ENCODE measurements at places on chromosomes 7 and 10. TPM values are rescaled to one million over a fixed set of nuclear protein-coding genes. Genes with fewer than 3 reads are reported as not detected.

GRCh38 chr7:20236790-20237189, 19.6 kb upstream of the MACC1 start:
- DNase-seq: no peak

DNA sequence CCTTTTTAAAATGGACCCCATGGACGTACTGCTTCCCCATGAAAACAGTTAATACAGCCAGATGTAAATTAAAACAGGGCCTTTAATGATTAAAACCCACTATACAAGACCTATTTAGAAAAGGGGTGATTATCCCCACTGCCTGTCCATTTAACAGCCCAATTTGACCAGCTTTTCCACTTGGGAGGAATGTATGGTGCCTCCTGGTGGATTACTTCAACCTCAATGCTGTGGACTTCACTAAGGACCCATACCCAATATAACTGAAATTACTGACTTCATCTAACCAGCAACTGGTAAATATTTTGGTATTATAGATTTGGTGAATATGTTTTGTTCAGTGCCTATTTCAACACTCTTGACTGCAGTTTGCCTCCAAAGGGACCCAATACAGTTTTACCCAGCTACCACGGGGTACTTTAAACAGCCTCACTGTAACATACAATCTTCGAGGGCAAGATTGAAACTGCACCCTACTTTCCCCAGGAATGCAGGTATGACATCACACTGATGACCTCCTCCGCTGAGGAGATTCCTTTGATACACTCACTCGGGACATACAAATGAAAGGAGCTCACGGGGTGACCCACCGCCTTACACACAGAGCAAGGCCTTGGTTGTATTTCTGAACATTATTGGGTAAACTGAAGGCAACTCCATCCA, 192.8 kb downstream of the DNAJC1 start:
- DNase-seq: no peak

DNA sequence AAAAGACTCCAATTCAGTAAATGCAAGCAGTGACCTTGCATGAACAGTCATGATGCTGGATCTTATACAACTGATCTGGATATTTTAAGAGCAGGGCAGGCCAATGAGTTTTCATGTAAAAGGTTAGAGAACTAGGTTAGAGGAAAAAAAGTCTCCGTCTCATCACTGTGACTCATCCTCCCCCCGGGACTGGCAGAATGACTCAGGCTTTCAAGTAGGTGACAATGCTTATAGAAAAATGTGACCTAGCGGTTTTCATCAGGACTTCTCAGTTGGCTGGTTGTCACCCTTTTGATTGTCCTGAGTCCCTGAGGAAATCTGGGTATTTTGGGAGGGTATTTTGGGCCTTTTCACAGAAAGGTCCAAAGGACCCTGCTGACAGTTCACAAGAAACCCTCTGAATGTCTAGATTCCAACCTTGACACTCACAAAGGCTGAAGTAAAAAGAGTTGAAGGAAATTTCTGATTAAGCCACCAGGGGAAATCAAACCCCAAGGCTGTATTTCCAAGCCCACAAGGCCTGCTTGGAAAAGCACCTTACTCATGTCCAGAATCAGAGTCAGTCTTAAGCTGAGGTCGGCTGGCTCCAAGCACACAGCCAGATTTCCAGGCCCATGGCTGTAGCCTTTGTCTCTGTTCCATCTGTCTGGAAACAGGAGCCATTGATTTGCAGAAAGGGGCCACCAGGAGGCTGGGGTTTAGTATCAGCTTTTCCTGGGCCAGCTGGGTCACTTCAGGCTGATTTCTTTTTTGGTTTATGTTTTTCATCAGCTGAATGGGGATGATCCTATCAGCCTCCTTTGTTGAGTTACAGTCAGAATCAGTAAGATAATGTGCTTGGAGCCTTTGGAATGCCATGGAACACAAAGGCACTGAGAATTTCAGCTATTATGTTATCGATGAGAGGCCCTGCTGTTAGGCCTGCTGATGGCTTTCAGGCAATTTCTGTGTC, 226.4 kb upstream of the HABP2 start:
- DNase-seq: no peak

DNA sequence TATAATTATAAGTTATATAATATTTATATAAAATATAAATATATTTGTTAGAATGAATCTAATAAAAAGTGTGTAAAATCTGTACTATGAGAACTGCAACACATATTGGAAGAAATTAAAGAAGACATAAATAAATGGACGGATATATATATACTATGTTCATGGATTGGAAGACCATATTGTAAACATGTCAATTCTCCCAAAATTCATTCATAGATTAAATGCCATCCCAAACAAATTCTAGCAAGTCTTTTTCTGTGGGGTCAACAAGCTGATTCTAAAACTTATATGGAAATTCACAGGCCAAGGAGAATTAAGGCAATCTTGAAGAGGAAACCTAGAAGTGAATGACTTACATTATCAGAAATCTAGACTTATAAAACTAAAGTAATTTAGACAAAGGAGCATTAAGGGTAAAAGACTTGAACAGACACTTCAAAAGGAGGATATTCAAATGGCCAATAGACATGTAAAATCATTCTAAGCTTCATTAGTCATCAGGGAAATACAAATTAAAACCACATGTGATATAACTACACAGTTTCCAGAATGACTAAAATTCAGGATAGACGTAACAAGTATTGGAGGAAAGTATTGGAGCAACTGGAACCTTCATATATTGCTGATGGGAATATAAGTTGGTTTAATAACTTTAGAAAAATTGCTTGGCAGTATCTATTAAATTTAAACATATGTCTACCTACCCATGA, 225.9 kb downstream of the EMX2 start:
- DNase-seq: no peak

GRCh38 chr10:128036746-128037543, 89.3 kb downstream of the MKI67 start:
- DNase-seq: no peak

DNA sequence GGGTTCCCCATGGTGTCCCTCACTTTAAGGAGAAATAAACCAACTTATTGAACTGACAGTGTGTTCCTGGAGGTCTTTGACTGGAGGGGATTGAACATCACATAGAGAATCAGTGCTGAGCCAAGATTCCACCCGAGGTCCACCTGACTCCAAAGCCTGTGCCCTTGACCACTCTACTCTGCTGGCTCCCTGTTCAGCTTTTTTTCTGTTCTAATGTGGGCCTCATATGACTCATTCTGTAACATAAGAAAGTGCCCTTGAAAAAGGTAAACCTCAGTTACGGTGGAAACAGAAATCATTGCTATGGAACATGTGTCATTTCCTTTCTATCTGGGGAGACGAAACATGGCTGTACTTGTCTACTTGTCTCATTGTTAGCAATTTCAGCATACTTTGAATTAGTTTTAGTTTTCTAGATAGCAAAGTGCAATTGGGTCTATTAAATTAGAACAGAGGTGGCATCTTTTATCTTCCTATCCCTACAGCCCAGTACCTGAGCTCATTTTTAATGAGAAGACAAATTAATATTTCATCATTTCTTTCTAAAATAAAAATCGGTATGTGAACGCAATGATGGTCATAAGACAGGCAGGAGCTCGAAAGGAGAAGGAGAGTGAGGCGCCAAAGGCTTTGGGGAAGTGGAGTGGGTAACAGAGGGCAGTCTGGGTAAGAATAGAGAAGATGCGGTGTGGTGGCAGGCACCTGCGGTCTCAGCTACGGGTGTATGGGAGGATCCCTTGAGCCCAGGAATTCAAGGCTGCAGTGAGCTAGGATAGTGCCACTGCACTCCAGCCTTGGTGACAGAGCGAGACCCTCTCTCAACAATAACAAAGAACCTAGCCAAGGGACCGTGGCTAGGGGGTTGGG, 1.5 kb downstream of the GSDME start:
- no peak for DNase-seq

DNA sequence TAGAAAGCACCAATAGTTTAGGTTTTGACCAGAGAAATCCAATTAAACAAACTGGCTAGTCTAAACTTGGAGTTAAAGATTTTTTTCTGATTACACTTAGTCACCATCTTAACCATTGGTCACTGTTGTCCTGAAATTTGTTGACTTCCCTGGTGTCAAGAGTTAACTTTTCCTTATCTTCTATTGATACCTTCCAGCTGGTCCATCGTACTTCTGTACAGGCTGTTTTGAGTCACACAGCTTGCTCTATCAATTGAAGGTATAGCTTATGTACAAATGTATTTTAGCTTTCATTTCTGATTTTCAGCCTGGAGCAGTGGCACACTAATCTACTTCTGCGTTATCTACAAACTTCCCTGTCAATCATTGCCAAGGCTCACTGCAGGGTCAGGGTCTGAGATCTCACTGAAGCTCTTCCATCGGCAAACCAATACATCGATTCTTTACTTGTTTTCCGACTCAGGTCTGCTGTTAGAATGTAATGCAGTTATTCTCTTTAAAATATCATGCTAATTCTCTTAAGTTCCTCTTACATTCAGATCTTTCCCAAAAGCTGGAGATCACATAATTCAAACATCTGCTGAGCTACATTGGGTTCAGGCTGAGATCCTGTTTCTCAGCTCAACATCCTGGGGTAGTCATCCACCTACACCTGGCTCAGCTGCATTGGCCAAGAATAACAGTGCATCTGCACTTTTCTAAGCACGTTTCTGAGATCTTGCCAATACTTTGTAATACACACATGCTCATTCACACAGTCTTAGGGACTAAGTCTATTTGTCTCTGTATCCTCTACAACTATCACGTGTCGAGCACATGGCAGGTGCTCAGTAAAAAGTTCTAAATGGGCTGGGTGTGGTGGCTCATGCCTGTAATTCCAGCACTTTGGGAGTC, 11.3 kb downstream of the MRPS33 start:
- DNase-seq: no peak

GRCh38 chr7:130205084-130205947, at the start of gene TMEM209:
Gene TMEM209, minus strand, starts transcription at chr7:130205406. Its CDS starts 31 bp downstream, at chr7:130205375.
- peak; percentile 97 for DNase-seq

GRCh38 chr7:41114131-41114530, 588.8 kb downstream of the INHBA start:
- DNase-seq: no peak

DNA sequence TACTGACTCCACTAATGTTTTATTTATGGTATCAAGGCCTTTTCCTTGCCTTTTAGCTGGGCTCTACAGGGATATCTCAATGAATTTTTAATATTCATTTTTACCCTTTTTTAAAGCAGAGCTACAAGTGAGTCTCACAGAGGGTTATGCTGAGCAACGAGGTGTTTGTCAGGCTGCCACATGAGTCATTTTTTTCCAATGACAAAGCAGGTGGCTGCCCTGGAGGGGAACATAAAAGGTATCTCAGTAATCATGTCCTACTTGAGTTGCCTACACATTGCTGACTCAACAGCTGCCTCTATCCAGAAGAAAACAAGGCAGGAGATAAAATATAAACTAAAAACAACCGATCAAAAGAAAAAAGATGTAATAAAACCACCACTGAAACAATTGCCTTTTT, 1004.9 kb upstream of the POT1 start:
- DNase-seq: no peak

DNA sequence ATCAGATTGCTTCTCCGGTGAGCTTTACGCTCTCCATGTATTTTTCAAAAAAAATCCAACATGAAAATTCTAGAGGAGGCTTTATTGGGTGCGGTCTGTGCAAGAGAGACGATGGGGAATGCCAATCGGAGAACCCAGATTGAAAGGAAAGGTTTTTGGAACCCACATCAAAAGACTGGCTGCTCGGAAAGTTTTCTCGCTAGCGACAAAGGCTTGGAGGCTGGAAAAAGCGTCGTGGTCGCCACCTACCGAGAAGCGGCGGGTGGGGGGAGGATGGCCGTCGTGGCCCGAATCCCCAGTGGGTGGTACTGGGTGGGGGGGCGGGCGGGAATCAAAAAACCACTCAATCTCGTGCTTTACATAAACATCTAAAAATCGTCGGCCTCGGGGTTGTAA, 1.1 kb upstream of the GTF2I start:
- peak; percentile 60 for DNase-seq

GRCh38 chr10:28181478-28182096, 121.3 kb downstream of the MPP7 start:
- no peak for DNase-seq

- DNase-seq: no peak
These were observed 638 bp downstream of the EGR2 start for GRCh38 chr10:62815381-62816075.

CCDC136 gene
- polyA plus RNA-seq: 4.4 TPM

RBP4 gene
- polyA plus RNA-seq: 0.81 TPM

PPP1R3C gene
- 5.7 TPM for polyA plus RNA-seq

GOLGA7B gene
- polyA plus RNA-seq: 0.30 TPM

PLCE1 gene
- polyA plus RNA-seq: 6.8 TPM

ST8SIA6 gene
- polyA plus RNA-seq: 0.22 TPM

TAS2R4 gene
- 1.5 TPM for polyA plus RNA-seq

NYAP1 gene
- 0.28 TPM for polyA plus RNA-seq

CYP3A4 gene
- 0.05 TPM for polyA plus RNA-seq

BEND7 gene
- polyA plus RNA-seq: 22.6 TPM

LRMDA gene
- polyA plus RNA-seq: 25.9 TPM

PTF1A gene
- polyA plus RNA-seq: not detected

VSTM2A gene
- 0.05 TPM for polyA plus RNA-seq
